ENCODE measurements at places on chromosomes 7 and 10.
A peak's percentile ranks its signal among the peaks of the same experiment; 100 is the strongest.

DNA sequence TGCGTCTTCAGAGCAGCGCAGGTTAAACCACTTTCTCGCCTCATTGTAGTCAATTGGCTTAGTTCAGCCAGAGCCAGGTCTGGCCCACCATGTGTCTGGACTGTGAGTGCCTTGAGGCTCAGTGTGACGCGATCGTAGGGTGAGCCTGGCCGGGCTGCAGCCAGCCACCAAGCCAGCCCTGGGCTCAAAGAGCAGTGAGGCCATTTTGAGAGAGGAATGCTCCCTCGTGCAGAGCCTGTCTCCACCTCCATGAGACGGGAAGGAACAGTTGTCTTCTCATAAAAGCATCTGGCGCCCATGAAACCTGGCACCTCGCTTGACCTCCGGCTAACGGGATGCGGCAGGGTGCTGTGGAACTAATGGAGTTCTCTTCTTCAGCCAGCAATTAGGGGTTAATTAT lies 34.5 kb downstream of the LHPP start:
- no peak for DNase-seq

- DNase-seq: no peak
These were observed 108.6 kb downstream of the ADARB2 start for GRCh38 chr10:1628757-1629156.

- no peak for DNase-seq
These were observed 251.2 kb downstream of the SORCS1 start for GRCh38 chr10:106913348-106913747.

DNA sequence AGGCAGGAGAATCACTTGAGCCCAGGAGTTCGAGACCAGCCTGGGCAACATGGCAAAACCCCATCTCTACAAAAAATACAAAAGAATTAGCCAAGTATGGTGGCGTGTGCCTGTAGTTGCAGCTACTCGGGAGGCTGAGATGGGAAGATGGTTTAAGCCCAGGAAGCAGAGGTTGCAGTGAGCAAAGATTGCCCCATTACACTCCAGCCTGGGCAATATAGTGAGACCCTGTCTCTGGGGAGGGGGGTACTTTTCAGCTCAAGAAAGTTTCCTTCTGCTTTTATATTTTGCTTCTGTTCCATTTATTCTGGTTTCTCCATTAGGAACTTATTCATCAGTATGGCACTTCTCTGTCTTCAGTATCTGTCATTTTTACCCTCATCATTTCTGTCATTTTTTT lies 48.6 kb downstream of the COA1 start:
- DNase-seq: no peak

GRCh38 chr10:113765910-113766309 lies 14.4 kb downstream of the PLEKHS1 start:
- DNase-seq: no peak

DNA sequence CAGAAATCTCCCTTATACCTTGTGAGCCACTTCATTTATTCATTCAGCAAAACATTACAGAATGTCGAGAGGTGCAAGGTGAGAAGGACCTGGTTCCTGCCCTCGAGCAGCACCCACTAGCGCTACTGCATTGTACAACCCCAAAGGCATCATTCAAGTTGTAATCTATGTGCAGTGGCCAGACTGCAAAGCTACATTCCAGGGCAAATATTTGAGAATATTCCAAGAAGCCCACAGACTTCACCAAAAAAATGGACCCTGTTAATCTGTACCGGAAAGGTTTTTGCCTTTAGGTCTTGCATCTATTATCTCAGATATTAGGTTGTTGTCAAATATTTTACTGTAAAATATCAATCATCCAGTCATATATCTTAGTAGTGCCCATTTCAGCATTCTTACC lies 295.4 kb upstream of the FZD1 start:
- no peak for DNase-seq

DNA sequence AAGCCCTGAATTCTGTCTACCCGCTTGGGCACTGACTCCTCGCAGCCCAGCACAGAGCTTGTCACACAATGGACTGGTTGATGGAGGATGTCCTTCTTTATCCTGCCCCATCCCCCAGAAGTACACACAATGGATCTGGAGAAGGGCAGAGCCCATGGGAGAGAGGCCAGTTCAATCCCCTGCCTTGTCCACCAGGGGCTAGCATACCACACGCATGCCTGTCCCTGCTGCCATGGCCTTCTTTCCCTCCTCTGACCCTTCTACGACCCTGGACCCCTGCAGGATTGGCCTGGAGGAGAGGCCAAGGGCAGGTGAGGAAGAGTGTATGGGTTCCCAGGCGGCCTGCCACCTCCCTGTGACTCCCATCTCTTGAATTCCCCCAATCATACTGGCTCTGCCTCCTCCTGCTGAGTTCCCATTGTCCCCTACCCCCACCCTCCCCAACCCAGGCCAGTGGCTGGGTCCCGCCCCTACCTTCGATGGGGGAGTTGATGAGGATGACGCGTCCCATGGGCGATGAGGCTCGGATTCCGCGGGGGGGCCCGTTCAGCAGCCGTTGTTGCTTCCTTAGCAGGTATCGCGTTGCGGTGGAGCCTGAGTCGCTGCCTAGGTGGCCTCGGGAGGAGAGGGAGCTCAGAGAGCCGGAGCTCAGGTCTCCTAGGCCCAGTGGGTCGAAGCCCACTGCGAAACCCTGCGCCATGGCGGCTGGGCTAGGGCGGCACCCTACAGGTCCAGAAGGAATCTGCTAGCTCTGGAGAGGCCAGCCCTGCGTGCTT lies 1.2 kb downstream of the PDZD7 start:
- DNase-seq: no peak

- DNase-seq: no peak
These were observed 321.1 kb downstream of the PARD3 start for GRCh38 chr10:34494012-34494411.

GRCh38 chr7:30562909-30563308 lies 31.8 kb upstream of the GARS1 start:
- no peak for DNase-seq

GRCh38 chr7:66236713-66237303 lies 31.7 kb downstream of the TPST1 start:
- DNase-seq: no peak

DNA sequence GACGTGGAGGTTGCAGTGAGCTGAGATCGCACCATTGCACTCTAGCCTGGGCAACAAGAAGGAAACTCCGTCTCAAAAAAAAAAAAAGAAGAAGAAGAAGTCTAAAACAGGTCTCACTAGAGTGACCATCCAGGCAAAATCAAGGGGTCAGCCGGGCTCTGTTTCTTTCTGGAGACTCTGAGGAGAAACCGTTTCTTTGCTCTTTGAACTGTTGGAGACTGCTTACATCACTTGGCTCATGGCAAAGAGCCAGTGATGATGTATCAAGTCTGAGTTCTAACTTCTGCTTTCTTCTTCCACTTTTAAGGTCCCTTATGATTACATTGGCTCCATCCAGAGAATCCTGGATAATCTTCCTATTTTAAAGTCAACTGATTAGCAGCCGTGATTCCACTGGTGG lies 306.8 kb downstream of the WDR11 start:
- no peak for DNase-seq

- DNase-seq: no peak
These were observed 357.2 kb downstream of the LRMDA start for GRCh38 chr10:75788394-75789205.

DNA sequence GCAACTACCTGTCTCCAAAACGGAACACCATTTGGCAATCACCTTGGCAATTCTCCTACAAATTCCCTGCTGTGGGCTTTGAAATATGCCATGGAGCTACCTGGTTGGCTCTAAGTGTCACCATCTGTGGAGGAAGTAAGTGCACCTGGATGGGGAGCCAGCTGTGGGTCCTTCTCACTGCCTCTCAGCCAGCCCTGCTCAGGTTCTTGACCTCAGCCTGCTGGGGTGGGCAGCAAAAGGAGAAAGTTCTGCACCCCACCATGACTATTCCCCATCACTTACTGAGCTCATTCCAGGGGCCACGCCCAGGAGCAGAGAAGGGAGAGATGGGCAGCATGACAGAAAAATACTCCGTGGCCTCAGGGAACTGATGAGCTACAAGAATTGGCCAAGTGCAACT lies 158.7 kb downstream of the TNS3 start:
- DNase-seq: no peak

- DNase-seq: no peak
These were observed 1.3 kb upstream of the PPIF start for GRCh38 chr10:79346012-79346340.

- DNase-seq: no peak
These were observed 9.7 kb upstream of the TTYH3 start for GRCh38 chr7:2621948-2622640.

DNA sequence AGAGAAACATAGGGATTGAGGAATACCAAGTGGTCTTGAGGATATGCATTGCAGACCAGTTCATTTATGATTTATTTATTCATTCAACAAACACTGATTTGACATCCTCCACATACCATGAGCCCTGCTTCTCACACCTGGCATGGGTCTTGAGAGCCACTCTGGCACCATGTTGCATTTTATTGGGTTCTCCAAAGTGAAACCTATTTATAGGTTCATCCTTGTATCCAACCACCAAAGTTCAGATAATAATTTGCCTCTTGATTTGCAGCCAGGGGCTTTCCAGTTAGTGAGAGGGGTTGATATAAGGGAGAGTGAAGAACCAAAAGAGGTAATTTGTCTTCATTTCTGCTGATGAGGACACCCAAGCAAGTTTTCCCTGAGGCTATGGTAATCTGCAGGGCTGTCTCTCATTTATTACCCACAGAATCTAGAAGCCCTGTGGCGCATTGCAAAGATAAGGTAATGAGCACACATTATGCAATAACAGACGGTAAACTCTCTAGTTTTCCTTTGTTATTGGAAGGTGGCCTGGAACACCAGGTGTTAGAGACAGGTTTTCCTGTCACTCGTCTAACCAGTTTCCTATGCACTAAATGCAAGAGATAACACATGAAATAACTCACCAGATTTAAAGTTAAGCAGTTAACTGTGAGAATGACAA lies 28.8 kb upstream of the ICA1 start:
- peak; percentile 87 for DNase-seq

GRCh38 chr7:76142861-76143260 lies 58.8 kb upstream of the SRRM3 start:
- DNase-seq: no peak

- no peak for DNase-seq
These were observed 192.1 kb downstream of the CELF2 start for GRCh38 chr10:11209830-11210181.

GRCh38 chr7:134645478-134645877 lies 1.2 kb upstream of the BPGM start:
- DNase-seq: no peak

DNA sequence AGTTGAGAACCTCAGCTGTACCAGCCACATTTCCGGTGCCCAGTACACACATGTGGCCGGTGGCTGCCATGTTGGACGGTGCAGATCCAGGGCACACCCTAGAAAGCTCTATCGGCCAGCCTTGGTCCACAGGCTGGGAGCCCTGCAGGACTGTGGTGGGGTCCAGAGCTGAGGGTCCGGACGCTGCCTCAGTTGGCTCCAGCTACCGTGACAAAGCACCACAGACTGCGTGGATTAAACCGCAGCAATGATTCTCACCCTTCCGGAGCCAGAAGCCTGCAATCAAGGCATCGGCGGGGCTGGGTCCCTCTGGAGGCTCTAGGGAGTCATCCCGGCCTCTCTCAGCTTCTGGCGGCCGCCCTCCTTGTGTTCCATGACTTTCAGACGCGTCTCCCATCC lies 50.1 kb downstream of the PDGFA start:
- no peak for DNase-seq

GRCh38 chr7:18016547-18017444 lies 10.8 kb downstream of the PRPS1L1 start:
- no peak for DNase-seq

DNA sequence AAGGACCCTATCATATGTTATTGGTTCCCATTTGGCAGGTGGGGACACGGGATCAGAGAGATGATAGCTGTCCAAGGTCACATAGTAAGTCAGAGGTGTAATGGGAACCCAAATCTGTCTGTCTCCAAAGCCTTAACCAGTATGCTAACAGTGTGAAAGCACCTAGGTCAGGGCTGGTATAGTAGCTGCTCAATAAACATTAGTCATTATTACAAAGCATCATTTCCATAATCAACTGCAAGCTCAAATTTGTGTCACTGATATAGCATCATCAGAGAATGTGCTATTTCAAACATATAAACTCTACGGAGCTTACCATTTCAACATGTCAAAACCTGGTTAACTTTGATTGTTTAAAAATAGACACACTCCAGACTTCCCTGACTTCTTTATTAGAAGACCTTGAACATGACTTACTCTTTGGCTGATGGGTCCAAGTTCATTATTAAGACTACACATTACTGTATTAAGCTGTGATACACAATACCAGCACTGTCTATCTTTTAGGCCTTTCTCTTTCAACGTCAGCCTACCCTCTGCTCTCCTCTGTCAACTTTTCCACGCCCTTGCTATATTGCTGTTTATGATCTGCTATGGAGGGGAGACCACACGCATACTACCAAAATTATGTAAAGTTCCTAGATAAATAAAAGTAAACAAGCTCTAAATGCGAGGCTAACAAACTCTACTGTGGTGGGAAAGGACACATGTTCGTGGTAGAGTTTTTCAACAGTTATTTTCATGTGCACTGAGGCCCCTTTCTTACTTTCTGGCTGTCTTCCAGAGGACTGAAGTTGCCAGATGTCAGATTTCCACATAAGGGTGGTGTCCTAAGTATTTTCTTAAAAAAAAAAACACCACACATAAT lies 33.6 kb downstream of the DNMBP start:
- no peak for DNase-seq

- DNase-seq: no peak
These were observed at the start of gene IFIT5 for GRCh38 chr10:89414146-89414878. Gene IFIT5 (plus strand): TSS chr10:89414568. CDS start chr10:89414799, 231 bp downstream.

- DNase-seq: no peak
These were observed 855.1 kb downstream of the LRMDA start for GRCh38 chr10:76286536-76286935.

- DNase-seq: no peak
These were observed 99.7 kb upstream of the TARP start for GRCh38 chr7:38373155-38373554.

DNA sequence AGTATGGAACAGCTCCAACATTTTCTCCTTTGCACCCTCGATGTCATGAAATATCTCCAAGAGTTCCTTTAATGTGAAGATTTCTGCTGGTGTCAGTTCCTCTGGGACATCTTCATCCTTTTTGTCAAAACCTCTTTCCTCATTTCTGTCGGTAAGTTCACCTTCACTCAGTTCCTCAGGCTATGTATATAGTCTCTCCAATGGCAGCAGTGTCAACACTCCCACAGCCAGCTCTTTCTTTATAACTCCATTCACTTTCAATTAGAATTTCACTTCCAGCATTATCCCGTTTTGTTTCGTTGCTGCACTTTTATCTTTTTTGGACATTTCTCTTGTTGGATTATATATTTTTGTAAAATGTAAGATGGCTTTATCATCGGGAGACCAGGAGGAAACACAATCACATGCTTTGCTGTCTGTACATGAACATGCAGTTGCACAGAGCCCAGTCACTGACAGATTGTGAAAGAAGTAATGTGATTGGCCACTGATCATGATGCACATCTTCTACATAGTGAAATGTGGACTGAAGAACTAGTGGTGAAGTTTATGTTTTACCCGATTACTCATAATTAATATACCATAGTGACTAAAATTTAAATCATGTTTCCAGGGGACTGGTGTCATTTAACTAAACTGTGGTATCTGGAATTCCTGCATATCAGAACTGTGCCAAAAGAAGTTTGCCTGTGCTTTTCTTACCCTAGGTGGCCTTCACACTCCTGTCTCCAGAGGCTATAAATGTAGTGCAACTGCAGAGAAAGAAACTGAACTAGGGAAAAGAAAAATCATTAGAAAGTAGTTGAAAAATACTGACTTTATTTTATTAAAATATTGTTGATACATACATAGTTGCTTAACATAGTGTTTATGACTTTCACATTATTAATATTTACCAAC lies 289.6 kb downstream of the PPP1R3A start:
- no peak for DNase-seq

All from NCI-H1436 treated with DMSO at 0.1 percent for 48 hours (cell line).